ENCODE measurements at places on chromosomes 3 and 15.

DNA sequence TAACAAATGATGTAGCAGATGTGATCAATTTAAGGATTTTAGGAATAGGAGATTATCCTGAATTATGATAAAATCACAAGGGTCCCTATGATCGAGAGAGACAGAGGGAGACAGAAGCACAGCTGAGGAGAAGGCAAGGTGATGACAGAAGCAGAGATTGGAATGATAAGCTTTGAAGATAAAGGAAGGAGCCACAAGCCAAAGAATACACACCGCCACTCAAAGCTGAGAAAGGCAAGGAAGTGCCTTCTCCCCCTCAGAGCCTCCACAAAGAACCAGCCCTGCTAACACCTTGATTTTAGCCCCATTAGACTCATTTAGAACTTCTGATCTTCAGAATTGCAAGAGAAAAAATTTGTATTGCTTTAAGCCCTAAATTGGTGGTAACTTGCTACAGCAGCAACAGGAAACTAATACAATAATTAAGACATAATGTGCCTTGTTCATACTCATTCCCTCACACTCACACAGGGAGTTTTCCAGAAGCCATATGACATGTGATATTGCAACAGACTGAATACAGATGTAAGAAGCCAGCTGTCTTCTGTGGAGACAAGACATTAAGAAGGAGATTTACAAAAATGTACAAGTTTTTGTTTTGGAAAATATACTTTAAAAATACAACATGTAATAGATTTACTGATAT is 38.2 kb downstream of the TRANK1 start:
- no peak for DNase-seq

DNA sequence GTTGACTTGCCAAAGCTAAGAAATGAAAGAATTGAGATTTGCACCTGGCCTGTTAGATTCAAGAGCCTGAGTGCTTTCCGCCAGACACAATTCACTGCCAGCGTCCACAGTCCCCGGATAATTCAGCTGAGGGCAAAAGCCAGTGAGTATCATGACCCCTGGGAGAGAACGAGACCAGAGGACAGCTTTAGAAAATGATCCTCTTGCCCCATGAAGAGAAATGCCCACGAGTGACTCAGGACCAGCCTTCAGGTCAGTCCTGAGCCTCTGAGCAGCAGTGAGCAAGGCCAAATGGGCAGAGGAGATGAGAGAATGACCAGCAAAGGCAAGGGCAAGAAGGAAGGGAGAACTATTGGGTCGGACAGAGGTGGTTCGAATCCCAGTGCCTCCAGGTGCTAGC is 273.5 kb downstream of the FAM43A start:
- no peak for DNase-seq

DNA sequence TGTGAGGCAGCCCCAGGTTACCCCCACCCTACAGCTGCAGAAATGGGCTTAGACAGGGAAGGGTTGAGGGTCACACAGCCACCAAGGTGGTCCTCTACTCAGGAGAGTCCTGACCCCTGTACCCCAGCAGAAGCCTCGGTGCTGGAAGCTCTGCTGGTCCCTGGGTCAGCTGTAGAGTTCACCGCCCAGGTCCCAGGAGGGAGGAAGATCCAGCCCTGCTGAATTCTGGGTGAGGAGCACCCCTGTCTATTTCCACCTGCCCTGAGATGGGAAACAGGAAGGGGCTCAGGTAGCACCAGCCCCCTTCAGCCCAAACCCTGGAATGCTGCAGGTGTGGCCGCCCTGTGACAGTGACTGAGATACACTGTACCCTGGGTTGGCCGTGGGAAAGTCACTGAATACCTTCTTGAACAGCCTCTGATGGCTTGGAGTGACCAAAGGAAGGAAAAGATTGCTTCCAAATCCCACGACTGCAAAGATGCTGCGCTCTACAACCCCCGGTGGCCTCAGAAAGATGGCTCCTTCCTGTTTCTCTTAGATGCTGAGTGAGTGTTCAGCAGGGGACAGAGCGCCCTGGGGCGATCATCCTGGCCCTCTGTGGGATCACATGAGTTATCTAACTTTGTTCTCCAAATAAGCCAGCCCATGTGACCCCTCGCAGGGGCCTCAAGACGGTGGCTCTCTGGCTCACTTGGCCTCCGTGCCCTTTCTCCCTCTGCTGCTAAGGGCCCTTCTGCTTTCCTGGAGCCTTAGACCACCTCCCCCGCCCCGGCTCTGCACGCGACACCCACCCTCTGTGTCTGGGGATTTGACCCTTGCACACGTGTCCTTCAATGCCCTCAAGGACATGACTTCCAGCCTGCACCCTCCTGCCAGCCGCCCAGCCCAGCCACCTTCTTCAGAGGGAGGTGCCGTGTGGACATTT is 141.9 kb downstream of the NSMCE3 start:
- no peak for DNase-seq

DNA sequence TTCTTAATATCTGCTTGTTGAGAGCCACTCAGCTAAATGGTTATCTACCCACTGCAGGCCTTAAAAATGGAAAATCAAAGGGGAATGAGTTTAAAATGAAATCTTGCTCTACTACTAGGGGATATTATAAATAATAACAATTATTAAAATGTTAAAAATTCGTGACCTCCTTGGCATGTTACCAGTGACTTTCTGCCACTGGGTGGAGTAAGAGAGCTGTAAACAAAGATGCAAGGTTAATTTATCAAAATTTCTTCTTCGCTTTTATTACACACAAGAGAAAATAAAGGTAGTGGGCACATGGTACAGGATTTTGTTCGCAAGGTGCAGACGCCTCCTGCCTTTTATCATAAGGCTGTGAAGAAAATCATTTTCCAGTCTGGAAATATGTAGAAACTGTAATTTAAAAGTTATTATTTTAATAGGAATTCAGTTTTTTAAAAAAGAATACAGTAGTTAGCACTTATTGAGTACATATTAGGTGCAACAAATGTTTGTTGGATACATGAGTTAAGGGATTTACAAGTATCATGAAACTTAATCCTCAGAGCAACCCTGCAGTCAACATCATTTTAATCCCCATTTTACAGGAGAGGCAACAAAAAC is 272.6 kb downstream of the SUCLG2 start:
- DNase-seq = peak; percentile 24

GRCh38 chr3:142578329-142579223 is at the start of gene ATR:
Gene ATR, minus strand, starts transcription at chr3:142578733. Its CDS starts 29 bp downstream, at chr3:142578704.
- DNase-seq = peak; percentile 98

DNA sequence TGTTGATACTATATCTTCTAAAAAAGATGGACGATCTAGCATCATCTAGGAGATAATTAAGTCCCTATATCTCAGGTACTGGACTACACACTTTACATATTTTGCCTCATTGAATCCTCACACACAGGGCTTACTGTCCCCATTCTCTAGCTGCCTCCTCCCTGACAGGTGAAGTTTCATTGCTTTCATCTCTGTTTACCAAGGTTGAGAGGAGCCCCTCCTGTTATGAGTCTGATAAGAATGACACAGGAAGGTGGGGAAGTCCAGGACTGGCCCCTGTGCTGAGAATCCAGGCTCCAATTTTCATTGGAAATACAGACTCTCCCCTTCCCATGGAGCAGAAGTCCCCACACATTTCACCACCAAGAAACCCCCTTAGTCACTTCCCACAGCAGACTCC is 105.2 kb downstream of the XXYLT1 start:
- DNase-seq = no peak

DNA sequence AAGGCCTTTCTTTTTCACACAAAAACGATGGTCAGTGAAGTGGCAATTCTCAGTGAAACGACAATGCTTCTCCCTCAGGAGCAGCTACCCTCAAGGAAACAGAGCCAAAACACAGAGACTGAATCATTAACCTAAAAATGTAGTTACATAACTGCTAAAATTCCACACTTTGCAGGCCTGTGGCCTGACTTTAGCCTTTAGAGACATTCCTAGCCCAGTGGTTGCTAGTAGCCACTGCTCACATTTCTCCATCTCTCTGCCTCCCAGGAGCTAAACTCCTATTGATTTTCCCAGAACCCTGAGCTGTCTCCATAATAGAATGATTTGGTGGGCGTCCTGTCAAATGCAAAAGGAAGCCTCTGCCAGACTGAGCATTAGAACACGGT is 630.1 kb upstream of the KCNMB2 start:
- peak; percentile 58 for DNase-seq

GRCh38 chr3:124272605-124273151 is 280.8 kb upstream of the ROPN1 start:
- DNase-seq = no peak

DNA sequence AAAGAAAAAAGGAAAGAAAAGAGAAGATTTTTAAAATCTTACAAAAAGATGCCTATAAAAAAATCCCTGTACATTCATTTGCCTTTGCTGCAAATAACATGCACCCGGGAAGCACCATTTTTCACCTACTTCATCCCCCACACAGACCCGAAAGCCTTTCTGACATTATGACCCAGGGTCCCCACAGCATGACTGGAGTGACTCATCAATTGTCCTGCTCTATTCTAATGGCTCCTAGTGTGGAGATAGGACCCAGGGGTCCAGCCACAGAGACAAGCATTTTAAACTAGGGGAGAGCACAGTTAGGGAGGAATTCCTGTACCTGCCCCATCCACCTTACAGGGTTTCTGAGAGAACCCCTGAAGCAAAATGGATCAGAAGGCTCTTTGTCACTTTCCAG is 14.7 kb upstream of the PXYLP1 start:
- no peak for DNase-seq

DNA sequence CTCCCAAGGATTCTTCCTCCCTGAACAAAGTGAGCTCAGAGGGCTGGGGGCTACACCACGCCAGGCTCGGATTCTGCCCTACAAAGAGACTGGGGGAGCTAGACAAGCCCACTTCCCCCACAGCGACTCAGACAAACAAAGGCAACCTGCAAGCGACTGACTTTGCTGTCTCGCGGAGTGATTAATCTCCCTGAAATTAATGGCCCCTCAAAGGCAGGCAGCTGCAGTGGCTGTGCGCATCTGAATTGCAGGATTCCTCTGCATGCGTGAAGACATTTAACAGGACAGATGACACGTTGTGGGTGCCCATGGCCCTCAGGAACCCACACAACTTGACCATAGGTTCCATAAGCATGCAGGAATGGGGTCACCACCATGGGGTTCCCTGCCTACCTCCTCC is 18.4 kb downstream of the CTXND1 start:
- no peak for DNase-seq

DNA sequence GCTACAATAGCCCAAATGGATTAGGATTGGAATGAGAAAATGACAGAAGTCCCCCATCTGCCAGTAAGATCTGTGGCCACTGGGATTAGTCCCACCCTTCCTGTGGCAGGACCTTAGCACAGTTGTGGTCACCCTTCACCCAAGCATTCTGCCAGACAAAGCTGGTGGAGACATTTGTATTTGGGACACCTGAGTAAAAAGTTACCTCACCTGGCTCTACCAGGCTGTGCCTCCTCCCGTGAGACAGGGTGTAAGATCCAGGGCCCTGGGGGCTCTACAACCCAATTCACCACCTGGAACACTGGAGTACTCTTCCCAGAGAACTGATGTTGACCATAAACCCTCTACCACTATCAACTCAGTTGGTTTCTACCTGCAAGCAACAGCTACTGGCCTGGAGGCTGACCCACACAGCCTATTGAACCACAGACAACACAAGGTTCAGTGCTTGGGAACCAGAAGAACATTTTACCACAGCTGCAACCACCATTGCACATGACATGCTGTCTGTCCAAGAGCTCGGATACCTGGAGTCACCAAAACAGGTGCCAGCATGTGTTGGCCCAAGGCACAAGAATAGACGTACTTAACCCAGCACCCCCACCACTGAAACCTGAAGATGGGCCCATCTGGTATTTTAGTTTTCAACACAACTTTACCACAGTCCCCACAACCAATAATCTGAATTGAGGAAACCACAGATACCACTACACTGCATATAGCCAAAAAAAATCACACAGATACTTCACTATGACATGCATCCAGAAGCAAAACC is 1686.7 kb downstream of the SI start:
- DNase-seq = no peak

DNA sequence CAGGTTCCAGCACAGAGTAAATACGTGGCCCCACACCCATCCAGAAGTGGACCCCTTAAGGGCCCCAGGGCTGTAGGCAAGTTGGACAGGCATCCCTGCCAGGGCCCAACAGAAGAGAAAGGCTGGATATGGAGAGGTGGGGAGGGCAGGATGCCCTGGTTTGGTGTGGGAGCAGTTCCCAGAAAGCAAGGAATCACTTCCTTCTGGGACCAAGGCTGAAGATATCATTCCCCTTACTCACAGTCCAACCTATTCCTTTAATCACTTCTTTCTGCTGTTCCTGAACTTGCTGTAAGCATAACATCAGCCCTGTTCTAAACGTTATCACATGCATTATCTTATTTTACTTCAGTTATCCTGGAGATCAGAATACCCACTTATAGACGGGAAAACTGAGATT is 6.1 kb upstream of the MESP2 start:
- DNase-seq = no peak

GRCh38 chr3:50658831-50659230 is 15.9 kb upstream of the DOCK3 start:
- DNase-seq = no peak

- no peak for DNase-seq
These were observed 5.2 kb downstream of the ANXA2 start for GRCh38 chr15:60392601-60392985.

DNA sequence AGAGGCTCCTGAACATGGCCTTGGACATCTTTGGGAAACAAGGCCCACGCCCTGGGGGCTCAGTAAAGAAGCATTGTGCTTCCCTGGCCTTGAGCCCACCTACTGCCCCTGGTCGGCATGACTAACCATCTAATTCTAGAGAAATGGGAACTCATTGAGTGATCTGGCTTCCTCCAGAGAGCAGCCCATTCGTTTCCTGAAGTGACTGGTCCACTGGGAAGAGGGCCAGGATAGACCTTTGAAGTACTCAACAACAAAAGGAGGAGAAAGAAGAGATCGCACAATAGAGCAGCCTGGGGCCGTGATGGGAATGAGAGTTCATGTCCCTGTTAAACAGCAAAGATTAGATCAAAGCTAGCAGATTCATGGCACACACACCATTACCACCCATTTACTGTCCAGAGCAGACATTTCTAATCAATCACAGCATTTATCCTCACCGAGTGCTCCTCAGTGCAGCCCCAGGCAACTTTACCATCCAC is 514.4 kb upstream of the PROK2 start:
- no peak for DNase-seq

DNA sequence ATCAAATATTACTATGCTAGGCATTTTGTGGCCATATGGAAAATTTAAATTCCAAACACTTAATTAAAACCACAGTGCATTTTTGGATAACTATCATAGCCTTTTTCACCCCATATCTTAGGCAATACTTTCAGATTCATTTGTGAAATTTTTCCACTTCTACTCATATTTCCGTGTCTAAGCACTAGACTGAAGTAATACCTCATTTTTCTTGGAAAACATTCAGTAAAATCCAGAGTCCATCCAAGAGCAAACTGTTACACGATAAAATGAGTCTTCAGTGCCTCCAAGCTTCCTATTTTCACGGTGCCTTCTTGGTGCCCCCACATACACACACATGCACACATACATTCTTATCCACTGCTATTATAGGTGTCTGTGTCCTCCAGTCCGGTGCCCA is 845.9 kb downstream of the TBL1XR1 start:
- no peak for DNase-seq

GRCh38 chr3:54901906-54902685 is 25.8 kb downstream of the LRTM1 start:
- DNase-seq = no peak

All from midbrain (tissue), 1 donor.